ENCODE measurements at places on chromosomes 5 and 9.

GRCh38 chr9:79107911-79108676 is 463.7 kb upstream of the TLE4 start:
- DNase-seq, result no peak

DNA sequence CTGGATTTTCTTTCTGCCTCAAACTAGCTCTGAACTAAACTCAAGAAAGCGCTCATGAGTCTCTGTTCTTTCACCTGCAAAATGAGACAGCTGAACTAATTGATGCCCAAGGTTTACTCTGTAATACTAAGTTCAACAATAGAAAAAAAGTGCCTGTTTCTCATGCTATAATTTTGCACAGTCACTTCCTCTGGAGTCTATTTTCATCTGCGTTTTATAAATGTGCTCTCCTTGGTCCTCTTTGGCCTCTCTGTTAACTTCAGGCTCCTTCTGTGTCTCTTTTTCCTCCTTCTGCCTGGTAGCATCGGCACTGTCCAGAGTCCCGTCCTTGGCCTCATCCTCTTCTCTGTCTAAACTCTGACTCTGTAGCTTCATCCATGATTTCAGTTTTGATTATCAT is 311.9 kb upstream of the TLE4 start:
- DNase-seq, result no peak

- no peak for DNase-seq
Measured at GRCh38 chr9:5073701-5074100, 88.6 kb downstream of the JAK2 start.

DNA sequence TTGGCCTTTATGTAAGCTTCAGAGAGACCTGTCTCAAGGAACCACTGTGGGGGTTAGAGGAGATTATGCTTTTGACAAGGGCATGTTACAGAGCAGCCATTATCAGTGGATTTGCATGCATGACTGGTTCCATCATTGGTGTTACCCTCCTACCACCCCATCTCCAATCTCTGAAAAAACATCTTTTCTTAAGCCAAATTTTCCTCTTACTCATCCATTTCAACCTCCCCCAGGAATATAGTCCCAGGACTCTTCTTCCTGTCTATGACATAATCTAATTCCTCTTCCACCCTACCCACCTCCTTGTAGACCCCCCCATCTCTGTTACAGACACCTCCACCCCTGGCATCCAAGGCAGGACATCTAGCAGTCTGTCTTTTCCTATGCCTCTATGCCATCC is 33.1 kb upstream of the ADRB2 start:
- no peak for DNase-seq

DNA sequence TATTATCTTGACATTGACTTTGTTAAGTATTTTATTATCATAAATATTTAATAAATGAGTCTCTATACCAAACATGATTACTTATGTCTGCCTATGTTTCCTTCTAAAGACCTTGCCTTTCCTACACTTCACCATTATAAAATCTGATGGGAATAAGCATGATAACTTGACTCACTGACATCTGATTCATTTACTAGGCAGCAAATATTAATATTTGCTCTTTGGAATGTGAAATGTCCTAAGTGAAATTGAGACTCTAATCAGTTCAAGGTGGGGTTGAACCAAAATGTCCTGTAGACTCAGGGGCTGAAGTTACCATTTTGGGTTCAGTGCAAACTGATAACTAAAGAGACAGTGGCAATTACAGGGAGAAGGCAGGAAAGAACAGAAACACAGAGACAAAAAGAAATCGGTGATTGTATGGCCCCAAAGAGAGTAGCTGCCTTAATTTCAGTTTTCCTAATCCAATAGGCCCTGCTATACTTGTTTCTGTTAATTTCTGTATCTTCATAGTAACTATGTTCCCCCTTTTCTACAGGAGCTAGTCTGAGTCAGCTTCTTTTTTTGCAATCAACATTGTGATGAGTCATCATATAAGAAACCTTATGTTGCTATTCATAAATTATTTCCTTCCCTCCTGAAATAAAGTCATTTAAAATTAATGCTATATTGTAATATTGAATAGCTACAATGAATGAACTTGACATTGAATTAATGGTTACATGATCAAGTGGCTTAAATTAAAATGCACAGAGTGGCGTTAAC is 296.8 kb downstream of the PDE4D start:
- no peak for DNase-seq

DNA sequence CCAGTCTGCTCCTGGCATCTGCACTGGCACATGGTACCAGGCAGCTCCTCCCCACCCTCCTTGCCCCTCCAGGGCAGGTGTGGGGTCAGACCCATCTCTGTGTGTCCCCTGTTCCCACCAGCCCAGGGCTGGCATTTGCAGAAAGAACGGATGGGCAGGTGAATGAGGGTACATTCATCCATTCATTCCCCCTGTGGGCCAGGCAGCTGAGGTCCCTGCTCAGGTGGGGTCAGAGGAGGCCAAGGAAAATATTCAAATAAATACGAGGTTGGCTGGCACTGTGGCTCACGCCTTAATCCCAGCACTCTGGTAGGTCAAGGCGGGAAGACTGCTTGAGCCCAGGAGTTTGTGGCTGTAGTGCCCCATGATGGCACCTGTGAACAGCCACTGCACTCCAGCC is 25.0 kb upstream of the PHYKPL start:
- DNase-seq, result no peak

GRCh38 chr9:73565833-73566465 is 414.3 kb downstream of the ANXA1 start:
- DNase-seq, result no peak

- DNase-seq, result no peak
Measured at GRCh38 chr5:120873083-120873482, 409.0 kb downstream of the PRR16 start.

- no peak for DNase-seq
Measured at GRCh38 chr9:13295556-13295955, 16.1 kb upstream of the MPDZ start.

- no peak for DNase-seq
Measured at GRCh38 chr9:126836216-126836615, 24.2 kb upstream of the ZBTB34 start.

DNA sequence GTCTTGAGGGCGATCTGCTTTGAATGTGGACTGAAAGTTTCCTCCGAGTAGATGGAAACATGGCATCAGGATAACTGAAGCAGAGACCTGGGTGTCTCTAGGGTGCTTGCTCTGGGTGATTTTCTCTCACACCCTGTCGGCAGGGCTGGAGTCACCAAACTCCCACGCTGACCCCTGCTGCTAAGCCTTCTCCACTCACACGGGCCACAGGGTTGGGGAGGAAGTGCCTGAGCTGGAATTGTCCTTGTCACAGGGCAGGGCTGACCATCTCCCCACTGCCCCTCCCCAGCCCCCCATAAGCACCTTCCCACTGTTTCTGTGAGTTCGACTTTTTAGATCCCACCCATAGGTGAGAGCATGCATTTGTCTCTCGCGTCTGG is 212.9 kb downstream of the FANCC start:
- DNase-seq, result no peak

- peak; percentile 66 for DNase-seq
Measured at GRCh38 chr5:134545070-134545868, 19.8 kb downstream of the JADE2 start.

- DNase-seq, result no peak
Measured at GRCh38 chr5:122924203-122924602, 78.8 kb downstream of the SNX24 start.

DNA sequence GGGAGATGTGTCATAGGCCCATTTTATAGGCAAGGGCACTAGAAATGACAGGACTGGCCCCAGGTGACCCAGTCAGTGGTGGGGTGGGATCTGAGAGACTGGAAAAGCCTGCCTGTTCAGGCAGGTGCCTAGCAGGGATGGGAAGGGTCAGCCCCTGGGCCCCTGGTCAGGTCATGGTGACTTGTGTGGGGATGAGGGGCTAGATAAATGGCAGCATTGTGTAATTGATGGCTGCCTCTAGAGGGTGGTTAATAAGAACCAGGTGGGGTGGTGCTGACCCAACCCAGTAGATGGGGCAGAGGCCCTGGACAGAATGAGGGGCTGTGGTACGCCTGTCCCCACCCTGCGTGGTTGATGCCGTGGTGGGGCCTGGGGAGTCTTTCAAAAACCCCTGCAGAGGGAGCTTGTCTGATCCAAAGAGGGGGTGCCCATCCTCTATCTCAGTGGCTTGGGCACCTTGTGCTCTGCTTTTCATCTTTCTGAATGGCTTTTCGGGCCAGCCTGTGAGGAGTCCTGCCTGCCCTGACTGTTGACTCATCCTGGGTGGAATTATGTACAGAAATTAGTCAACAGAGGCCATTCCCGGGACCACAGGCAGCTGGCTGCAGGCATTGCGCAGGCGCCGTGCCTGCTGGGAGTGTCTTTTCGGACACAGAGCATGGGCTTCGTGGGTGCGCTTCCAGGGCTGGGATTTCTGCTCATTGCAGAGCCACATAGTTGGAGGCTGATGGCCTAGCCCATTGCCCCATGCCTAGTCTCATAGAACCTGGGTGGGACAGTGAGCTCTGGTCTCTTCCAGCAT is 93.6 kb upstream of the PITX1 start:
- no peak for DNase-seq

DNA sequence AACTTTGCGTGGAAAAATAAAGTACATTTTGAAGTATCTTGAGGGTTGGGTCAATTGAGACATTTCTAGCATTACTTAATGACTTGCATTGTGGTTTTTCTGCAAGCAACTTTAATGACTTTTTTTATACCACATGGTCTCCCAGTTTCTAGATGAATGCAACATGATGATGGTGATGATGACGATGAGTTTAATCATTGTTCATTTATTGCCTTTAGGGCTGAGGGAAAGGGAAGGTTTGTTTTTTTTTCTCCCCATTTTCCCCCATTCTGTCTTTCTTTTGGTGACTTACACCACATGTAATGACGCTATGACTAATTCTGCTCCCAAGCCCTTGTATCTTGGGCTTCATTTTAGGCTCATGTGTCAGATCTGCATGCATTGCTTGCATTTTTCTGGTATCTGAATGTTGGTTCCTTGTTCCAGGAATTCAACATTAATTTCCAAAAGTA is 57.7 kb upstream of the NXNL2 start:
- DNase-seq, result no peak

DNA sequence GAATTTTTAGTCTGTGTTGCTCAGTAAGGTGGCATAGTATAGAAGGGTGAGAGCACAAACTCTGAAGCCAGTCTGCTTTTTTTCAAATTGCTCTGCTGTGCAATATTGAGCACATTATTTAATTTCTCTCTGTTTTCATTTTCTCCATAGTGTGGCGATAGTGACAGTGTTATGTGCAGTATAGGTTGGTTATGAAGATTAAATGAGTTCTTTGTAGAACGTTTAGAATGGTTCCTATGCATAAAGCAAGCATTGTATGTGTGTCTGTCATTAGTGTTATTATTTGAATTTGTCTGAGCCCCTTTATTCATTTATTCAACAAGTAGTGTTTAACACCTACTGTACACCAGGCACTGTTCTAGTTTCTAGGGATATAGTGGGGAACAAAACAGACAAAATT is 9.2 kb downstream of the PRR16 start:
- DNase-seq, result no peak

- no peak for DNase-seq
Measured at GRCh38 chr9:100579665-100580064, 1.8 kb downstream of the CAVIN4 start.

- no peak for DNase-seq
Measured at GRCh38 chr5:37037840-37038239, 161.3 kb downstream of the NIPBL start.

DNA sequence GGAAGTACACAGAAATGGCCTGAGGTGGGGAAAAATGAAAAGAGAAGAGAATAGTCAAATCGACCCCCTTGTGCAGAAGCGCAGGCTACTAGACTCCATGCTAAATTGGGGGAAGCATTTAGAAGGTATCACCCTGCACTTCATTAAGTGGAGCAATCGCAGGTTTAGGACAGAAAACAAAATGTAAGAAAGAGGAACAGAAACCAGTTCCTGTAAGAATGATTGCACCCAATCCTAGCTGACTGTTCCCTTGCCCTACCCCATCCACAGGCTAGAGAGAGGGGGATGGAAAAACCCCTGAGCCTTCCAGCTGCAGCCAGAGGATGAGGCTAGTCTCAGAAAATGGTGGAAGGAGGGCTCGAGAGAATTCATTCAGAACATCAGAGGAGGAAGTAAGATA is 23.9 kb upstream of the PPP1R2B start:
- no peak for DNase-seq

DNA sequence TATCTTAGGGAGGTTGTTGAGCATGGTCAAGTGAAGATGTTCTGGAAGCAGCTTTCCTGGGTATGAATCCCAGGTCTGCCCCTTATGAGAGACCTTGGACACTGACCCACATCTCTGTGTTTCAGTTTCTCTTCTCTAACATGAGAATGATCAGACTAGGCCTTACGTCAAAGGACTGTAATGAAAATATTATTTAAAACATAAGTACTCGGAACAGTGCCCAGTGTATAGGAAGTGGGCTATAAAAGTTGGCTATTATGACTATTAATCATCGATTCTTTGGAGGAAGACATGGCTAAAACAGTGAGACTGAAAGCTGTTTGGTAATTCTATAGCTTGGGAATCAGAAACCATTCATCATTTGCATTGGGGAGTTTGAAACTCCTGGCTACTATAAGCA is 65.3 kb upstream of the MYO10 start:
- DNase-seq, result no peak

DNA sequence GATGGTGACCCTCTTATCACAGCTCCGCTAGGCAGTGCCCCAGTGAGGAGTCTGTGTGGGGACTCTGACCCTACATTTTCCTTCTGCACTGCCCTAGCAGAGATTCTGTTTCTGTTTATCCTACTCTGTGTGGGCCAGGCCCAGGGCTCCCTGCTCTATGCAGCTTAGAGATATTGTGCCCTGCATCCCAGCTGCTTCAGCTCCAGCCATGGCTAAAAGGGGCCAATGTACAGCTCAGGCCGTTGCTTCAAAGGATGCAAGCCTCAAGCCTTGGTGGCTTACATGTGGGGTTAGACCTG is 2030.7 kb upstream of the CDH9 start:
- DNase-seq, result no peak

DNA sequence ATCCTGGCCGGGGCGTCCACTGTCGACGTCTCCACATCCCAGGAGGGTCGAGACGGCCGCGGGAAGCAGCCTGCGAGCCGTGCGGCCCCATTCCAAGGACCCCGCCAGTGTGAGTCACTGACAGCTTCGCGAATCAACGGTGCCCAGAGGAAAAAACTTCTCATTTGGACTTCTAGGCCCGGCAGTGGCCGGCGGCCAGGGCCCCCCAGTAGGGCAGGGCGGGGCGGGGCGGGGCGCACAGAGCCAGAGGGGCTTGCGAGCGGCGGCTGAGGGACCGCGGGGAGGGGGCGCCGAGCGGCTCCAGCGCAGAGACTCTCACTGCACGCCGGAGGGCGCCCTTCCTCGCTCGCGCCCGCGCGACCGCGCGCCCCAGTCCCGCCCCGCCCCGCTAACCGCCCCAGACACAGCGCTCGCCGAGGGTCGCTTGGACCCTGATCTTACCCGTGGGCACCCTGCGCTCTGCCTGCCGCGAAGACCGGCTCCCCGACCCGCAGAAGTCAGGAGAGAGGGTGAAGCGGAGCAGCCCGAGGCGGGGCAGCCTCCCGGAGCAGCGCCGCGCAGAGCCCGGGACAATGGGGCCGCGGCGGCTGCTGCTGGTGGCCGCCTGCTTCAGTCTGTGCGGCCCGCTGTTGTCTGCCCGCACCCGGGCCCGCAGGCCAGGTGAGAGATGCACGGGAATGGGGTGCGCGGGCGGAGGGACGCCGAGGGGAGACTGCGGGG is at the start of gene F2R:
Gene F2R (plus strand): TSS at position 391 of the 720 bp plus-strand sequence. CDS start 182 bp downstream, at position 573.
- DNase-seq, result no peak

GRCh38 chr9:115121181-115121580 is 3.2 kb upstream of the TNC start:
- DNase-seq, result no peak

- DNase-seq, result no peak
Measured at GRCh38 chr5:176636426-176636825, 6.0 kb downstream of the EIF4E1B start.

All from SK-N-MC (cell line).